Cardiac muscle cell (in vitro differentiated cells and primary cell): ENCODE measurements at places on chromosomes 1 and 21.

DNA sequence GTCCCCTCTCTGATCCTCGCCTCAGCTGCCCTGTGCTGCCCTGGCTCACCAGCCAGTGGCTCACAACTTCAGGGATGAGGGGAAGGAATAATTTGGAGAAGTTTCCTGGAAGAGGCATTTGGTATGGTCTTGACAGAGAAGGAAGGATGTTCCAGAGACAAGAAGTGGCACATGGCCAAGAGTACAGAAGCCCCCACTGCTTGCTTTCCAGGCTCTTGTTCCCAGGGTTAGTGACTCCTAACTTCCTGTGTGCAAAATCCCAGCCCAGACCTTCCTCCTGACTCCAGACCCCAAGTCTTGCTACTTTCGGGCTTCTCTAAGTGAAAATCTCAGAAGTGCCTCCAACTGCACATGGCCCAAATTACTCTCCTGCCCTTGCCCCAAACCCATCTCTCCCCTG lies 85.7 kb downstream of the HMGB4 start:
- DNase-seq, result no peak

DNA sequence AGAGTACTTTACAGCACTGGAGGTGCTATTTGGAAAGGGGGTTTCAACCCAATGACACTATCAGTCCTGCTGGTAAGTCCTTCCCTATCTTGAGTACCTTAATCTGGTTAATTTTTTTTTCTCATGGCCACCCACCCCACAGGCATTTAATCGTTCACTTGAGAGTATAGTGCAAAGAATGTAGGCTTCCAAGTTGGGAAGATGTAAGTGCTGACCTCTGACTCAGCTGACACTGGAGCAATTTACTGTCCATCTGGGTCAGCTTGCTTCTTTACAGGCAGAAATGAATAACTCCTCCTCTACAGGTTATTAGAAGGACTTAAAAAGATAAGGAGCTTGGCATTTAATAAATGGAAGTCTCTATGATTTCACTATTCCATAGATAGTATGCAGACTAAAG lies 89.6 kb downstream of the AK5 start:
- DNase-seq, result no peak

DNA sequence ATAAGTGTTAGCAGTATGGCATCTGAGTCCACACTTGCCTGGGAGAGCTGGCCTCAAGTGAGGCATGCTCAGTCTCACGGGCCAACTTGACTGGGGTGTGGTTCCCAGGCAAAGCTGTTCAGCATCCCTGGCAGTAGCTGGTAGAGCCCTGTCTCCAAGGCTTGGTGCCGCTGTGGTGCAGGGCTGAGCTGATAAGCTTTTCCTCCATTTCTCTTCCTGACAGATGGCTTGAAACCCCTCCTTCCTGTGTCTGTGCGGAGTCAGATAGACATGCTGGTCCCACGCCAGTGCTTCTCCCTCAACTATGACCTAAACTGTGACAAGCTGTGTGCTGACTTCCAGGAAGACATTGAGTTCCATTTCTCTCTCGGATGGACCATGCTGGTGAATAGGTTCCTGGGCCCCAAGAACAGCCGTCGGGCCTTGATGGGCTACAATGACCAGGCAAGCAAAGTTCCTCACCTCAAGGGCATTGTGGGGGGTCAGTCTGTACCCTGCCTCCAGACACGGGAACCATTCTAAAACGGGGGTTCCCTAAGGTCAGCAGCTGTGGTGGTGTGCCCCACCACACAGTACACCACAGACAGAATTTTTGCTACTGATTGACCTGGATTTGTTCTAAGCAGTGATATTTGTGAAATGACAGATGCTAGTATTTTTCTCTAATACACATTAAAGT lies 13.7 kb upstream of the MIIP start:
- DNase-seq, result no peak

DNA sequence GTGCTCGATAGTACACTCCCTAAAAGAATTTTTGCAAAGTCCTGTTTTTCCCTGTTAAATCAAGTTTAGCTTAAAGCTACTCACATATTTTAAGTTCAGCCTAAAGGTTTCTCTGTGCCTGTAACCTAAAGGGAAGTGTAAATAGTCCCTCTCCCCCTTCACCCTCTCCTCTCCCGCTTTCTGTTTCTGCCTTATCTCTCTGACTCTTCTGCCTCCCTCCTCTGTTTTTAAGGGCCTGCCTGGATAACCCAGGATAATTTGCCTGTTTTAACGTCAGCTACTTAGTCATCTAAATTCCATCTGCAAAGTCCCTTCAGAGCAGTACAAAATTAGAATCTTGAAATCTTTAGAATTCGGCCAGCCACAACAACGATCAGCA lies 92.6 kb downstream of the NID1 start:
- peak; percentile 88 for DNase-seq

DNA sequence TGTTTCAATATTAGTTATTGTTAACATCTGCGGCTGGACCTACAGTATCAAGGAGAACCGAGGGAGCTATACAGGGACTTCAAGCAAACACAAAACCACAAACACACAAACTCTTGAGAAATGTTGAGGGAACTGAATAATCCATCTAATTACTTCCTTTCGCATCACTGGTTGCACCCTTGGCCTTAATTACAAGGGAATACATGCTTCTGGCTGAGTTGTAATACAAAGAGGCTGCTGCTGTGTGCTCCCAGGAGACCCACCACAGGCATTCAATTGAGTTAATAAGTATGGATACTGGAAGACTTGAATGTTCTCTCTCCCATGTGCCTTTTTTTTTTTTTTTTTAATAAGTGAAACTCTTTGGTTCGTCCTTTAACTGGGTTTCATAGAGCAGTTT lies 16.8 kb upstream of the SMYD2 start:
- no peak for DNase-seq
